ENCODE measurements at places on chromosomes 4 and X.

- DNase-seq = no peak
Measured at GRCh38 chrX:46477435-46477834, 67.8 kb downstream of the ZNF674 start.

DNA sequence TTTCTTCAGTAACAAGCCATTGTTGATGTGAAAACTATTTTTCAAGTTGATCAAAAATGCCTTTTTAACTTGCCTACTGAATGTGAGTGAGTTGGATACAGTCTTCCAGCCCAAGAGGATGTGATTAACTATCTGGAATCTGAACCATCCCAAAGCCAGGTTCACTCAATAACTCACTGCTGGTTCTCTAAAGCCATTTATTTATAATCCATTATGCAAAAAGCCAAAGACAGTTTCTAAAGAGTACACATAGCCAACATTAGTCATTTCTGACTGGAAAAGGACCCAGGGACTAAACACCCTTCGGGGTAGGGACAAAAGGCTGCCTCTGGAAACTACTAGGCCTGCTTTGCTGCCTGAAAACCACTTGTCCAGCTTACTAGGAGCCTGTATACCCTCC lies 109.6 kb downstream of the SHROOM4 start:
- no peak for DNase-seq

DNA sequence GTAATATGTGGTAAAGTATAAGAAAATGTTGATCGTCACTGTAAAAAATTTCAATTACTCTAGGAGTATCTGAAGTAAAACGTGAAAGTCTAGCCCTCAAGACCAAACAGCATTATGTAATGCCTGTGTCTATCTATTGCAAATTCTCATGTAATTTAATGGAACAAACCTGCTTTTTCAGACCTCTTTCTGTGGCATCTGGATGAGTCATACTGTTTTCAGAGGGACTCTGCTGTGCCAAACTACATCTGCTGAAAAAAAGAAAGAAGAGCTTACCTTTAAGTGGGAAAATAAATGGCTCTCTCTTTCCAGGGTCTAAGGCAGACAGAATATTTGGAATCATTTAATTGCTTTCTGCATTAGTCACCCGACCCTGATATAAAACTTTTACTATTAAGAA lies 89.8 kb upstream of the ARMCX2 start:
- DNase-seq = no peak

DNA sequence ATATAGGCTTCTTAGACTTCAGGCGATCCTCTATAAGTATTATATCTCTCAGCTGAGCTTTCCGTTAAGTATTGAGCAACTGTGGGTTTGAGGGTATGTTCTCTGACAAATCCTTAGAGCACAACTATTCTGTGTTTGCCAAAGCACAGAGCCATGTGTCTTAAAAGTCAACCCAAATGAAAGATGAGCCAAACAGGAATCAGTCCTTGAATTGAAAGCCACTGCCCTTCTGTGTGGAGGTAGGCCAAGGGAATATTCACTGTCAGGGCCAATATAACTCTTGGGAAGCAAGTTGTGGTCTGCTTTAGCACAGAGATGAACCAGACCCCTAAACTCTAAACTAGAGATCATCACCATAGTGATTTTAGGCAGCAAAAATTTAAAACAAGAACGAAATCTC lies 164.0 kb downstream of the STAG2 start:
- no peak for DNase-seq

- DNase-seq = no peak
Measured at GRCh38 chr4:88761861-88762523, 64.4 kb upstream of the NAP1L5 start.

DNA sequence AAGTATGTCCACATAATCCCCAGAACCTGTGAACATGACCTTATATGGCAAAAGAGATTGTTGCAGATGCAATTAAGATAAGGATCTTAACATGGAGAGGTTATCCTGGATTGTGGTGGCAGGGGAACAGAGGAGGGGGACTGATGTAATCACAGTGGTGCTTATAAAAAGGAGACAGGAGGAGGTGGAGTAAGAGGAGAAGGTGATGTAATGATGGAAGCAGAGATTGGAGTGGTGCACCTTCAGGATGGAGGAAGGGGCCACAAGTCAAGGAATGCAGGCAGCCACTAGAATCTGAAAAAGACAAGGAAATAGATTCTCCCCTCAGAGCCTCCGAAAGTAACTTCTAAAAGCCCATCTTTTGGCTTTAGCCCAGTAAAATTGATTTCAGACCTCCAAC lies 388.4 kb downstream of the BCOR start:
- DNase-seq = no peak

DNA sequence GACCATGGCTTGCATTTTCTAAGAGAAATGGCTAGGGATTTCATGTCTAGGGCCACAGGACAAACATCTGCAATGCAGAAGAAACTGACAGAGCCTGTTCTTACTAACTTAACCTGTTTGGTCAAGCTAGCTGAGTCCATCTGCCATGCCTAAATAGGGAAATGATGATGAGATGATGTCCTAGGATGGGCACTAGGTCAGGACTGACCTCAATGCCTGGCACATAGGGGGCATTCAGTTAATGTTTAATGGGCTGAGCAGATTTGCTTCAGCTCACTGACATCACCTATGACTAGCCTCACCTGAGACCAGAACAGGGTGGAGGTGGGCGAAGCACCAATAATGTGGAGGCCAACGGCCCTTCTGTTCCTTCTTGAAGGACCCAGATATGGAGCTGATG lies 174.2 kb upstream of the SCML1 start:
- no peak for DNase-seq

- DNase-seq = no peak
Measured at GRCh38 chr4:39631700-39632079, 7.0 kb downstream of the SMIM14 start.

DNA sequence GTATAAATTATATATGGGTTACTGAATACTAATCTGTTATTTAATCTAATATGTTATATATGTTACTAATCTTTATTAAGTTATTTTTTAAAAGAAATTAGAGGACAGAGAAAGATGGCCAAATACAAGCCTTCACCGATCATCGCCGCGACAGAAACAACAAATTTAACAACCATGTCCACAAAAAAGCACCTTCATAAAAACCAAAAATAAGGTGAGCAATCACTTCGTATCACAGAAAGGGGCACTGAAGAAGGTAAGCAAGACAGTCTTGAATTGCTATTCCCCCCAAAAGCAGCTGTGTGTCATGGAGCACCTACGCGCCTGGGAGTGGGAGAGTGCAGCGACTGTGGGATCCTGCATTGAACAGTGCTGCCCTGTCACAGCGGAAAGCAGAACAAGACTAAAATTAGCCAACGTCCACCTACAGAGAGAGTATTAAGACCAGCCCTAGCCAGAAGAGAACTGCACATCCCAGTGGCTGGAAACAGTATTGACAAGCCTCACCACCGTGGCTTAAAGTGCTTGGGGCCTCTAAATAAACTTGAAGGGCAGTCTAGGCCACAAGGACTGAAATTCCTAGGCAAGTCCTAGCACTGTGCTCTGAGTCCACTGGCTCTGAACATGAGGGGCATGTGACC lies 38.5 kb downstream of the LRBA start:
- no peak for DNase-seq

DNA sequence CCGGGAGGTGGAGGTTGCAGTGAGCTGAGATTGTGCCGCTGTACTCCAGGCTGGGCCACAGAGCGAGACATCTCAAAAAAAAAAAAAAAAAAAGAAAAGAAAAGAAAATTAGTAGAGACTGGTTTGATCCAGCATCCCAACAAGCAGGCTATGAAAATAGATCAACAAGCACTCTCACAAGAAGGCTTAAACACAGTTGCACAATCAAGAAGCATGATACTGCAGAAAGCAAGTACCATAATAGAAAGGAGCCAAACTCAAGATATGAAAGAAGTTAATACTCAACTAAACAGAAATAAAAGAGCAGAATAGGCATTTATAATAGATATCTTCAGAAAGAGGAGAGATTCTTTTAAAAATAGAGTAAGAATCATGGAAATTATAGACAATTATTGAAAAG lies 10.6 kb downstream of the TLR6 start:
- no peak for DNase-seq

- DNase-seq = no peak
Measured at GRCh38 chr4:108890484-108890881, 127.6 kb upstream of the ETNPPL start.

Data from hematopoietic multipotent progenitor cell treated with erythropoietin and hydrocortisone succinate and interleukin-3 and kit ligand, for 17 days (in vitro differentiated cells).